SK-N-SH (cell line): ENCODE measurements at places on chromosomes 4 and X. TPM values are rescaled to one million over a fixed set of nuclear protein-coding genes. Genes with fewer than 3 reads are reported as not detected.

NLGN4X gene
- 0.05 and 0.31 TPM in 2 replicates for polyA plus RNA-seq

ZNF182 gene
- polyA plus RNA-seq: 2.1 and 2.6 TPM in 2 replicates

STK32B gene
- polyA plus RNA-seq: 0.06 and 0.20 TPM in 2 replicates

- no peaks in the 10 kb centered on the region for H3K36me3 ChIP-seq
- no peak overlapping the region for H3K27ac ChIP-seq
- no peak overlapping the region for H3K4me3 ChIP-seq
- no peaks in the 10 kb centered on the region for H3K27me3 ChIP-seq
- DNase-seq: no peak
- no peaks in the 10 kb centered on the region for H3K4me1 ChIP-seq
Measured at GRCh38 chr4:136183513-136183912, 1348.8 kb downstream of the PCDH18 start.

DNA sequence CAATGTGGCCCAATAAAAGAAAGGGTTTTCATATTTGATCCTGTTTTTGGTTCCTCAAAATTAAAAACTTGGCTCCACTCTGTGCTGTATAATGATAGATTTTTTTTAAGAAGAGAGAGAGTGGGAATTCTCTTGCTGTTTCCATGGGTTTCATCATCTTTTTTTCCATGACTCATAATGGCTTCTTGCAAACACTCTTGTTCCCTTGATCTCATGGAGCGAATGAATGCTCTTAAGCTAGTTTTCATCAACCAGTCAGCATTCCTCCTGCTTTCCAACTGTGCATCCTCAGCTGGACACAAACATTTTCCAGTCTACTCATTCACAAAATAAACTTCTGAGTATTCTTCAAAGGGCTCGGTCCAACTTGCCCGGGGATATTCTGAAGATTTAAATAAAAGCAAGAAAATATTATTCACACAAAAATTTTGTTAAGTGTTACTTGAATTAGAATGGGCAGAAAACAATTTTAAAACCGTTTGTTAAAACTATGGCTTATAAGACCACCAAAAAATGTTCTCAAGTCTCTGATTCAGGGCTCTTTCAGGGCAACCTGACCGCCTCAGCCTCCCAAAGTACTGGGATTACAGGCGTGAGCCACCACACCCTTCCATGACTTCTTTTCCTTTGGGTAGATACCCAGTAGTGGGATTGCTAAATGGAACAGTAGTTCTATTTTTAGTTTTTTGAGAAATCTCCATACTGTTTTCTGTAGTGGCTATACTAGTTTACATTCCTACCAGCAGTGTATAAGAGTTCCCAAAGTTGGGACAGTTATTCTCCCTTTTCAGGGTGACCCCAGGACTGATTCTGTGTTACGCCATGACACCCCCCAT is 64.7 kb downstream of the TMEM156 start:
- H3K27ac ChIP-seq: no peak overlapping the region
- 0 out of 2 replicates have a peak, but pooled peaks cover 4% of the 10 kb centered on the region for H3K4me1 ChIP-seq
- H3K36me3 ChIP-seq: no peaks in the 10 kb centered on the region

DNA sequence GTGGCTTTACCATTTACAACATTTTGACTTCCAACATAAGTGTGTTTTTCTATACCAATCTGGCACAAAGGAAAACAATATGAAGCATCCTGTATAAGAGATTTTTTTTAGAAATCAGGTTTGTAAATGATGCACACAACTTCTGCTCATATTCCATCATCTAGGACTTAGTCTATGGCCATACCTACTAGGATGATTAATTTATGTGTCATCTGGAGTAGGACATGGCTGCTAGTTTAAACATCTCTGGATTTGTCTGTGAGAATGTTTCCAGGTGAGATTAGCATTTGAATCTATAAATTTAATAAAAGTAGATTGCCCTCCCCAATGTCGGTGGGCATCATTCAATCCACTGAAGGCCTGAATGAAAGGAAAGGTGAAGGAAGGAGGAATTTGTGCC is 682.8 kb upstream of the GRID2 start:
- no peak overlapping the region for H3K4me3 ChIP-seq
- no peak for DNase-seq
- H3K4me1 ChIP-seq: no peaks in the 10 kb centered on the region
- no peaks in the 10 kb centered on the region for H3K36me3 ChIP-seq
- H3K27me3 ChIP-seq: no peaks in the 10 kb centered on the region

DNA sequence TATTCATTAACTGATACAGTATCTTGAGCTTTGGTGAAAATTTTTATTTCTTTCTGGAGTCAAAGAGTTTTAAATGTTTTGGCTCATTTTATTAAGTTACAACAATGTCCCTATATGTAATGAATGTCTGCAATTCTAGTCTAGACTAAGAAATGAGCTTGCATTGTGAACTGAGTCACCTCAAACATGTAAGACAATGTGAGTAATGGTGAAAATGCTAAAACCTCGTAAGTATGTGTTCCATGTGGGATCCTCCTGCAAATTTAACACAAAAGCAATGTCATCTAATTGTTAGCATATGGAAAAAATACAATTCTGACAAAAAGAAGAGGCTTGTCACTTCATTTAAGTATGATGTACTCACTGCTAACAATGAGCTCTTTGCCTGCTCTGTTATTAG is 480.5 kb upstream of the FSTL5 start:
- no peak overlapping the region for H3K4me3 ChIP-seq
- DNase-seq: no peak
- H3K4me1 ChIP-seq: no peaks in the 10 kb centered on the region
- H3K27ac ChIP-seq: no peak overlapping the region; the same call in 1 of the 2 replicates
